Choroid plexus epithelial cell (primary cell): ENCODE measurements at places on chromosomes 4 and X.

GRCh38 chrX:39309018-39309635 lies 507.9 kb downstream of the MID1IP1 start:
- DNase-seq: peak; percentile 55

GRCh38 chr4:103885152-103885551 lies 165.4 kb upstream of the TACR3 start:
- DNase-seq: no peak

DNA sequence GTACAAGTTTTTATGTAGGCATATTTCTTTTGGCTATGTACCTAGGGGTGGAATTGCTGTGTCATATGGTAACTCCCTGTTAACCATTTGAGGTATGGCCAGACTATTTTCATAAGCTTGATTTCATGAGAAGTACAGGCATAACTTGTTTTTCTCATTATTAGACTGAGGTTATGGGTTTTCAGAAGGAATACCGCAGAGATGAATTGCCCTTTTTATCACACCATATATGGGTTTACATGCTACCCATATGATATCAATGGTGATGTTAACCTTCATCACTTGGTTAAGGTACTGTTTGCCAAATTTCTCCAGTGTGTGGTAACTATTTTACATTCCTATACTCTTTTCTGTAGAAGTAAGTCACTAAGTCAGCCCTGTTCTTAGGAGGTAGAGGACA lies 23.5 kb downstream of the RAB40A start:
- DNase-seq: no peak

DNA sequence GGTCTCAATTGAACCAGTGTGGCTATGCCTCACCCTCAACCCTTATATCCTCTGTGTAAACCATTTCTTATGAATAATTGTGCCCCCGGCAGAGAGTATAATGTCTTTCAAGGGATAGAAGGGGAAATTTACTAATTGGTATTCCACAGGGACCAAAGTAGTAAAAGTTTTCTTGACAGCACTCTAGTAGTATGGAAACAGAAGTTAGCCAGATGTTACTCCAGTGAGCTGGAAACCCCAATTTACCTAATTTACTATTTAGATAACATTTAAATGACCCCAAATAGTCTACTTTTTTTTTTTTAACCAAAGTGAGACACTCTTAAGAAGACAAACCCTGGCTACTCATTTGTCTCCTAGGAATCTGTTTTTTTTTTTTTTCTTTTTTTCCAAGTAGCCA lies 32.3 kb downstream of the DTHD1 start:
- no peak for DNase-seq

- peak; percentile 51 for DNase-seq
These were observed at the start of gene RBM47 for GRCh38 chr4:40629401-40630334. Gene RBM47 (minus strand): TSS chr4:40629864. CDS start chr4:40438893, 190,971 bp downstream.

GRCh38 chrX:12142661-12143060 lies 4.4 kb downstream of the FRMPD4 start:
- DNase-seq: no peak

DNA sequence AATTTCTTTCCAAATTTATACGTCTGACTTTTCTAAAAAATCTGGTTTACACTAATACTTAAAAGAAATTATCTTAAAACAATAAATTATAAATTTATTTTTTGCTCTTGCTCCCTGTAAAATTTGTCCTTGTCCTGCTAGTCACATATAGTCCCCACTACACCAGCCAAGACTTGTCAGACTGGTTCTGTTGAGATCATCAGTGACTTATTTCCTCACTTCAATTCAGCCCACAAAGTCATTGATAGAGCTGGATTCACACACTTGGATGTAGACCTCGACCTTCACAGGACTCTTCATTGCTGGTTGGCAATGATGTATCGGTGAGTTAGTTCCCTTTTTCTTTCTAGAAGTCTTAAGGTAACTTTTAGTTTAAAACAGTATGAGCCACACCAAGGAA lies at the start of gene TMPRSS11E:
TSS of gene TMPRSS11E (plus strand) at position 263 of the 400 bp plus-strand sequence. CDS start at position 313, 50 bp downstream.
- DNase-seq: no peak

DNA sequence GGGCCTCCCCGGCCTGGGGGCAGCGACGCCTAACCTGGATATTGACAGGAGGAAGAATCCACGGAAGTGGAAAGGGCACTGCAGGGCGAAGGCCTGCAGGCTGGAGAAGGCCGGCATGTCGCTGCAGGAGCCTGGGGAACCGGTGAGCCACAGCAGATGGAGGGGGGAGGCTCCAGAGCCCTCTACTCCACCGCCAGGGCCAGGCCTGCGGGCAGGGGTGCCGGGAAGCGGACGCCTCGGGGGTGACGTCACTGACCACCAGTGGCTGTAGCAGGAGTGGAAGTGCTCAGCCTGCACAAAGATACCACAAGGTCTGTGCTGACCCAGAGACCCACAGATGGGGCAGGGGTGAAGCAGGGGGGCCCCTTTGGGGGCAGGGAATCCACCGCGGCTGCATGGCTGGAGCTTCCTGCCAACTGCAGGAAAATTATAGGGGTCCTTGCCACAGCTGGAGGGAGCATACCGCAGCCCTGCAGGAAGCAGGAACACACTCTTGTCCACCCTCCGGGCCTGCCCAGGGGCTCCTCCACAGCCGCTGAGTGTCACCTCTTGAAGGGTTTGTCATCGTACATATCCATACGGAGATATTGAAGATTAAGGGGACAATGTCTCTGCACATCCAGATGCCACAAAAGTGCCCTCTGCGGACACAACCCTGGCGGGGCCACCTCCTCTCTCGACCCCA lies 7.6 kb upstream of the HTRA3 start:
- DNase-seq: peak; percentile 83

GRCh38 chr4:104494822-104495559 lies at the start of gene CXXC4:
Gene CXXC4 (minus strand): TSS chr4:104494894. CDS start chr4:104491802, 3,092 bp downstream.
- DNase-seq: peak; percentile 40

DNA sequence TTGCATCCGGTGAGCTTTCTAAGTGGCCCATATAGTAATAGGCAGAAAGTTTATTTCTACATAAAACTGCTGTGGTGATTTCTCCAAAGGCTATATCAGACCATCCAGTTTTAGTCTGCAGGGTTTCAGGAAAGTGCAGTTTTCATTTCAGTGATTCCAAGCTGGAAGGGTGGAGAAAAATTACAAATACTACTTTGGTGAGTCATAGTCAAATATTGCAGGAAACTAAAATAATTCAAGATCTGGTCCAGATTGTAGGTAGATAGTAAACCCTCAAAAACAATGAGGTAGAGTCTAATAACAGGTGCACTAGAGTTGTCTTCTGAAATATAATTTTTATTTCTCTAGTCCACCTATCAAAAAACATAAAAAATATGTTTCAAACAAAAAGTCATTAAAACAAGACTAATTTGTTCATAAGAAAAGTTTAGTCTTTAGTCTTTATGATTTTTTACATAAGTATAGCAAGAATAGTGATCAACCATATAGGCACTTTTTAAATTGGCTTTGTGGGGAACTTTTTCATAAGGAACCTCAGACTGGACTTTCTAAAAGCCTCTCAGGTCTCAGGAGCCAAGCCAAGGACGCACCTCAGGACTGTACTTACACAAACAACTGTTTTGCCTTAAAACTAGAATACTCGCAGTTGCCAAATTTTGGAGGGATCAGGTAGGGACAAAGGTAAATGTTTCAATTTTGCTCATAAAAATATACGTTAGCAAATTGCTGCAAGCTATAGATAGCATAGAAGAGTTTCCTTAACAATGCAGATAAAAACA lies 101.8 kb upstream of the TLR3 start:
- DNase-seq: peak; percentile 28

DNA sequence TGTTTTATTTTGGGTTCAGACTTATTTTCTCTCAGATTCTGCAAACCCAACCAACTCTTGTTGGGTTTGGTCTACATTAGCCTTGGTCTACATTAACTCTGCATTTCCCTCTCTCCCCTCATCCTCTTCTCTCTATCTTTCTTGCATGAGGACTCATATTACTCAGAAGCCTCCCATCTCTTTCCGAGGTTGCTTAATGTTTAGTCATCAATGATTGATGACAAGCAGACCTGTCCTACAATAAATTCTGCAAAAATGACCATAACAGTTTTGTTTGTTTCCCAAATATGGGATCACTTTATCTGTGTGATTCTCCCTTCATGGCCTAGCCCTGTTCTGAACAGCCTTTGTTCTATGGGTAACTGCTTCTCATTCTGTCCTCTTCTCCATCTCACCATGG lies 75.2 kb downstream of the GABRB1 start:
- peak; percentile 25 for DNase-seq

- DNase-seq: peak; percentile 43
These were observed 27.6 kb downstream of the ARFIP1 start for GRCh38 chr4:152807294-152807829.

- peak; percentile 39 for DNase-seq
These were observed 1.1 kb downstream of the CFAP299 start for GRCh38 chr4:80336582-80336981.

DNA sequence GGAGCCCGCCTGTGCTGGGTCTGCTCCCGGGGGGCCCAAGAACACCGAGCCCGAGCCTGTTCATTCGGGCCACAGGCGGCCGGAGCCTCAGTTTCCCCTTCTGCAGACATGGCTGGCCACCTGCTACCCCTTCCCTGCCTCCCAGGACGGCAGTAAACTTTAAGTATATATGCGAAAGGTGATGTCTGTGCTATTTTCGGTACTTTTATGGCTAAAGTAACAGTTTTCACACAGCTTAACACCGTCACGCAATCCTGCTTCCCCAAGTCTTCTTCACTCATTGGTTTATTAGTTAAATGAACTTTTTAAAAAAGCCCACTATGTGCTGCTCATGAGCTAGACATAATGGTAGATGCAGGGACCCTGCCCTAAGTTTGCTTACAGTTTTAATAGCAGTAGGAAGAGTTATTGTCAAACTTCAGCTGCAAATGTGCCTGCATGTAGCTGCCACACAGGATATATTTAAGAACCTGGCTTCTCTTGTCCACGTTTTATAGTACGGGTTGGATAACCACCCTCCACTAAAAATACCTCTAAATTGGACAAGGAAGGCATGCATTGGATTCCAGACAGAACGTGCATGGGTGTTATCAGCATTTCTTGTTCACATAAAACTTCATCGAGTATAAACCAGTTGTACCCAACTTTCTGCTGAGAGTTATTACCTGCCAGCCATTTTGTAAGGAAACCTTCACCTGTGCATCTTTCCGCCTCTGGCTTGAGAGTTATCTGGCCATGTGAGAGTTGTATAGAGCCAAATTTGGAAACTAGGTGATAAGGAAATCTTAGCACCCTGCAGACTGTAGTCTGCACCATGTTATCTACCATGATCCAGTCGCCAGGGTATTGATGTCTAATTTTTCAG lies 741 bp downstream of the ANAPC4 start:
- DNase-seq: peak; percentile 16

DNA sequence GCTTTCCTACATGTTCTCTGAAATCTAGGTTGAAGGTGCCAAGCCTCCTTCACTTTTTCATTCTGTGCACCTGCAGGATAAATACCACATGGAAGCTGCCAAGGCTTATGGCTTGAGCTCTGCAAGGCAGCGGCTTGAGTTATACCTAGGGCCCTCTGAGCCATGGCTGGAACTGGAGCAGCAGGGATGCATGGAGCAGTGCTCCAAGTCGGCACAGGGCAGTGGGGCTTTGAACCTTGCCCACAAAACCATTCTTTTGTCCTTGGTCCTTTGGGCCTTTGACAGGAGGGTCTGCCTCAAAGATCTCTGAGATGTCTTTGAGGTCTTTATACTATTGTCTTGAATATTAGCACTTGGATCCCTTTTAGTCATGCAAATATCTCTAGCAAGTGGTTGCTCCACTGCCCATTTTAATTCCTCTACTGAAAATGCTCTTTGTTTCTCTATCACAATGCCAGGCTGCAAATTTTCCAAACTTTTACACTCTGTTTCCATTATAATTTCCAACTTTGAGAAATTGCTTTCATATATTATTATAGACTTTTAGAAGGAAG lies 536.2 kb upstream of the KLHL4 start:
- no peak for DNase-seq

DNA sequence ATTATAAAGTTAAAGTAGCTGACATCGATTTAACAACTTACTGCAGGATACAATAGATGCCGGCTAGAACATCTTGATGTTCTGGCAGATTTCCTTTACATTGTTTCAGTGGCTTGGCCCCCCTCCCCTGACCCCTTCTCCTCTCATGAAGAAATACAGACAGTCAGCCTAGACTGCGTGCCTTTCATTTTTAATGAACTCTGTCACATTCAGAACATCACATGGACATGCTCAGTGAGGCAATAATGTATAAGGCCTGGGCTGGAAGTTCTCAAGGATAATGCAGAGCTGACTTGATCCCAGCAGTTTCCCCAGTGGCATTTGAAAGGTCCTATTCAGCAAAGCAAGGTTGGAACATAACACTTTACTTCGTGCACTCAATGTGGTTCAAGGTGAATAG lies 239.2 kb downstream of the ANK2 start:
- DNase-seq: peak; percentile 5

- no peak for DNase-seq
These were observed 279.0 kb downstream of the SPRY1 start for GRCh38 chr4:123675567-123675966.

DNA sequence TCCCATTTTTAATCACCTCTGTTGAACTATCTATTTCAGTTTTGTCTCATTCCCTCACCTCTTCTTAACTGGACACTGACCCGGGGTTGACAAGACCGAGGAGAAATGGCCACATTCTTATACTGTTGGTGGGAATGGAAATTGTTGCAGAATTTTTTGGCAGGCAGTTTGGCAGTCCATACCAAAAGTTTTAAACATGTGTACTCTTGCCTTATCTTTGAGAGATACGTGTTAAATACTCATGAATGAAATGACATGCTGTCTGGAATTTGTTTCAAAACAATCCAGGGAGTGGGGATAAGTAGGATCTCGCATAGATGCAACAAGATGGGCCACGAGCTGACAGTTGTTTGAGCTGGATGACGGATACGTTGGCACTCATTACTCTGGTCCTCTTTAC lies 12.1 kb downstream of the FGFBP1 start:
- peak; percentile 39 for DNase-seq

DNA sequence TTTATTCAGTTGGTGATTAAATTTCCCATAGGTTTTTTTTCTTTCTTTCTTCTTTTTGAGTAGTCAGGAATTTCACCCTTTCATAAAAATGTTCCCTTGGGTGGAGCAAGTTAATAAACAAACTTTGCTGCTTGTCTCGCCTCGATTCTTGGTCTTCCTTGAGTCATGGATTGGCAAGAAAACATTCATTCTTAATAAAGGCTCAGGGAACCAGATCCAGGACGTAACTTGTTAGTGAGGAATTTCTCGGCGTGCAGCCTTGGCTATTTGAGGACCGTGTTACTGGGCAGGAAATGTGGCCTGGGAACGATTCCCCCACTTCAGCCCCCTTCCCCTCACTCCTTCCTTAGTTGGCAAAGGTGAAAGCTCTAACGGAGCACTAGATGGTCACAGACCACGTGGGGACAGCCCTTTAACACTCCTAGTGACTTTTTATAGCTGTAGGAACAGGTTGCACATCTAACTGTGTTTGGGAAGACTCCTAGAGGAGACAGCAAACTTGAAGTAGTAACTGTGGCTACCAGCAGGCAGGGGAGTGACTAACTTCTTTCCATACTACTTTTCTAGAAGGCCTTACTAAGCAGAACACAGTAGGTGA lies 106.8 kb downstream of the UCHL1 start:
- DNase-seq: peak; percentile 22
